Body of pancreas (tissue), 4 donors: ENCODE measurements at places on chromosomes 2 and 18.

DNA sequence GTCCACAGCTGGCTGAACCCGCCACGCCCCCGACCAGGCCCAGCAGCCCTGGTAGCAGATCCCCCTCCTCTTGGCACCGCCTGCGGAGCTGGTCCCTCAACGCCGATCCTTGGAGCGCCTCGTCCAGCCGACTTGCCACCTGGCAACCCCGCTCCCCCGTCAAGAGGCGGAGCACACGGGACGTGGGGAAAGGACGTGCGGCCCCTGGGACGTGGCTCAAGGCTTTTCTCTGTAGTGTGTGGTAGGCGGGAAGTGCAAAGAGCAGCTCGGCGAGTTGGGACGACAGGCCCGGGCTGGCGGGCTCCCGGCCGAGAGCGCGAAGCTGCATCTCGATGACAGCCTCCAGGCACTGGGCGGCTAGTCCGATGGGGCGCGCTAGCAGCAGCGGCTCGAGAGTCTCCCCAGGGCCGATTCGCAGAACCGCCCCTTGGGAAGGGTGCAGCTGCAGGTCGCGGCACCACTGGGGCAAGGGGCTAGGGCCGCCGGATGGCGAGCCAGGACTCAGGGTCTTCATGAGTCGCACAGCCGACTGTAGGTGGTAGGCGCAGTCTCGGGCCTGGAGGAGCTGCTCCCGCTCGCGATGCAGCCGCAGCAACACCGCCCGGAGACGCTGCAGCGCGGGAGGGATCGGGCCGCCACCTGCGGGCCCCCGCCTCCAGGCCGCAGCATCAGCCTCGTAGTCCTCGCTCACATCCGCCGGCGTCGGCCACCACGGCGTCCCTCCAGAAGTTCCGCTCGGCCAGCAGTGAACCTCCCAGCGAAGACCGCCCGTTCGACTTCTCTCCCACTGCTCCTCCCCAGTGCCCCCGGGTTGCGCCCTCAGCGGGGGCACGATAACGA is 617 bp downstream of the CCDC142 start:
- peak; percentile 56 for DNase-seq

DNA sequence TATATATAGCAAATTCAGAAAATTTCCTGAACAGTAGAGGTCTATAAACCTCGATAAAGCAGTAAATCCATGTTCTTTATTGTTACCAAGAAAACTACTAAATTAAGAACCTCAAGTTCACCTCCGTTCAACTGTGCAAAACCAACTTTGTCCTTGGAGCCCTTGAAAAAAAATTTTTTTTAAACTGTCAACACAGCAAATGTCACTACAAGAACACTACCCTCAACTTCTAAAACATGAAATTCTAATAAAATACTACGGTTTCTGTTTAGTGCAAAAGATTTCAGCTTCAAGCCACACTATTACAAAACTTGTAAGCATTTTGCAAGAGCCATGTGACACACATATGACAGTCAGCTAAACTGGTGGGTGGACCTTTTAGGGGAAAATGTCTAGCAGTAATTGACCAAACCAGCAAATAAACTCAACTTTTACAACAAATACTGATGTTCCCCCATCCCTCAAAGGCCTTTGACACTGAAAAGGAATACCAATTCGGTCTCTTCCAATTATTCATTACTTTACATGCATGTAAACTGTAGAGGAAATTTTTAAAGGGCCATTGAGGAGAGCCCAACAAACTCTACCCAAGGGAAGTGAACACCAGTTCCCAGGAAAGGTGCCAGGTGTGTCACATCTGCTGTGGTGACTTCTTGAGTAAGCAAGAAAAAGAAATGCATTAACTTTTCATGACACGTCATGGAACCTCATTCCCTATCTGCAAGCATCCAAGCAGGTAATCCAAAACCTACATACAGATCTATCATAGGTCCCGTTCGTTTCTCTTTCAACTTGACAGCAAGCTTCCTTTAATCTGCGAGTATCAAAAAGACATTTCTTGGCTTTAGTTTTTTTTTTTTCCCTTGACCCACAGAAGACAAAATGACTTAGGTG is 1.4 kb downstream of the RAB1A start:
- peak; percentile 86 for DNase-seq

DNA sequence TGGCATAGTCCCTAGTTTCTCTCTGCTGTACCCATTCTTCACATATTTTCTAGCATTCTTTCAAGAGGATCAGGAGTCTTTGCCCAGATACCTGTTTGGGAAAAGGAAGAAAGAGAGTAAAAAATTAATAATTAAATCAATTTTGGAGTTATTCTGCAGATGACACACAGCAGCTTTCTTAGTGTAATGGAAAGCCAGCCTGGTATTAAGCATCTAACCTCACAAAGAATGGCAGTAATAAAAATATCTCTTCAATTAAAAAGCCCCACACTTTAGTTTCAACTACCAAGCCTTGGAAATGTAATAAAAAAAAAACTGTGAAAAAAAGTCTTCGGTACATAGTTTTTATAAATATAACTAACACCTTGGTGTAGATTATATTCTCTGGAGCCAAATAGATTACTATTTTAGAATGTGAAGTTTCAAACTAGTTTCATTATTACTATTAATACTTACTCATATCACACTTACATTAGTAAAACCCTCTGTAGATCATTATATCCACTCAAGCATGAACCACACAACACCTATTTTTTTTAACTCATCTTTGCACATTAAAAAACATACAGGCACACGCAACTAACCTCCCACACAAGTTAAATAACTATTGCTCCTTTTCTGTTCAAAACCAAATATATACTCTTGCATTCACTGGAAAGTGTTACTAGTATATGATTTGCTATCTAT is 90.9 kb downstream of the GPD2 start:
- DNase-seq = no peak

DNA sequence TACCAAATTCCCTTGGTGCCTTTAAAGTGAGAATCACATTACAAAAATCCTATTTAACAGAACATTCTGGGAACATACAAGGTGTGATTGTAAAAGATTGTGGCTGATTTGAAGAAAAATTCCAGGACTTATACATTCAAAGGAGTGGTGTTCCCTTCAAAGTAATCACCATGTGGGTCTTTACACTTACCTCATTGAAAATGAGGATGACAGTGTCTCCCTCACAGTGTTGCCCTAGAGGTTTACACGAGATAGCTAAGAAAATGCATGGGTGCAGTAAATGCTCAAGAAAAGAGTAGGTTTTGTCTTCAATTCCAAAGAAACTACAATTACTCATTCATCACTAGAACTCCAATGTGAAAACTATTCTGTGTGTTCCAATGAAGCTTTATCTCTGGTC is 331.5 kb downstream of the SLC4A3 start:
- no peak for DNase-seq

DNA sequence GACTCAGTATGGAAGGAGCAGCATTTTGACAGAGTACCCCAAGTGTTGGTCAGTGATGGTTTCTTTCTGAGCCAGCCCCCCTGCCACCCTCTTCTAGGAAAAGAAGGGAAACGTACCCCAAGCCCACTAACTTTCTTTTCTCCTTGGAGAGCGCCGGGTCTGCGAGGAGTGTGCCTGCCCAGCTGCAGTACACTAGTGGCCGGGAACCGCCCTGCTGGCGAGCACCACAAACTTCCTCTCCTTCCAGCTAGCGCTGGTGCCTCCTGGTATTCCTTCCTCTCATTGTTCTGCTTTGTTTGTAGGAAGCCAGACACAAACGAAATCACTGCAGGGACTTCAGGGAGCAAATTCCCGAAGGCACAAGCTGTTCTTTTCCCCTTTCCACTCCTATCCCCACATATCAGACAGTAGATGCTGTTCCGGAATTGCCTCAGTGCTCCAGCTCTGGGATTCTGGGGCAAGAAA is 1.8 kb downstream of the CCDC85A start:
- peak; percentile 34 for DNase-seq

GRCh38 chr18:5625076-5625475 is 81.3 kb upstream of the EPB41L3 start:
- DNase-seq = no peak

- DNase-seq = no peak
These were observed 51.4 kb upstream of the MRPL33 start for GRCh38 chr2:27720004-27720551.

DNA sequence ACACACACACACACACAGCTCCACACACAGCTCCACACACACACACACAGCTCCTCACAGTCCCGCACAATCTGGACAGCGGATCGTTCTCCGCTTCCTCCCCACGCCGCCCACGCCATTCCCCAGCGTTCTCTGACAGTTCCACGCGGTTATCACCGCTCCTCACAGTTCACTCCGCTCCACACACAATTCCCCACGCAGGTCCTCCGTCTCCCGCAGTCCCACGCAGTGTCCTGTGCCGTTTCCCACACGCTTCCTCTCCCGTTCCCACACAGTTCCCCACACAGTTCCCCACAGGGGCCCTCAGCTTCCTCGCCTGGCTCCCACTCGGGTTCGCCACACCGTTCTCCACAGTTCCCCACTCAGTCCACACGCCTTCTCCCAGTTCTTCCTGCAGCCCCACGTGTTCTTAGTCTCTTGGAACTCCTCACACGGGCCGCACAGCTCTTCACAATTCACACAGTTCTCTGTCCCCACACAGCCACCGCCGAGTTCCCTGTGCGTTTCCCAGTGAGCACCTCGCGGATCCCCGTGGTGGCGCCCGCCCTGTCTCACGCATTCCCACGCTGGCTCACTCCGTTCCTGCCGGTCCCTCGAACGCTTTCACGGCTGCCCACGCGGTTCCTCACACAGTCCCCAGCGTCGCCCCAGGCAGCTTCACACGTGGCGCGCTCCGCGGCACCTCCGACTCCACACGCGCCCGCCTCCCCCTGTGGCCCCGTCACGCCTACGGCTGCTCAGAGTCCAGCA is 38.4 kb downstream of the KIF1A start:
- DNase-seq = no peak

DNA sequence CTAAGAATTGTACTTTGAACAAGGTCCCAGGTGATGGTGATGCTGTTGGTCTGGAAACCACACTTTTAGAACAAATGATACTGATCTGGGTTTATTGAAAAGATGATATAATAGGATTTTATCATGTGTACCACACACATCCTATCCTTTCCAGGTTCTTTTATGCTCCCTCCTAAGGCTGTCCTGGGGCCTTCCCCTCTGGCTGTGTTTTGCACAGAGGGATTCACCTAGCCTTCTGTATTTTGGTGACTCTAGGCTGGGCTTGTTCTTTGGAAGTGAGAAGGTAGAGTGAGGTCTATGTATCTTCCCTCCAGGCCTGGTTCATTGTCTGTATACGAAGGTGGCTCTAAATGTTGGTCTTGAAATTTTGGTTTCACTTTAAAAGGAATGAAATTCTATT is 12.7 kb downstream of the ANXA4 start:
- no peak for DNase-seq

DNA sequence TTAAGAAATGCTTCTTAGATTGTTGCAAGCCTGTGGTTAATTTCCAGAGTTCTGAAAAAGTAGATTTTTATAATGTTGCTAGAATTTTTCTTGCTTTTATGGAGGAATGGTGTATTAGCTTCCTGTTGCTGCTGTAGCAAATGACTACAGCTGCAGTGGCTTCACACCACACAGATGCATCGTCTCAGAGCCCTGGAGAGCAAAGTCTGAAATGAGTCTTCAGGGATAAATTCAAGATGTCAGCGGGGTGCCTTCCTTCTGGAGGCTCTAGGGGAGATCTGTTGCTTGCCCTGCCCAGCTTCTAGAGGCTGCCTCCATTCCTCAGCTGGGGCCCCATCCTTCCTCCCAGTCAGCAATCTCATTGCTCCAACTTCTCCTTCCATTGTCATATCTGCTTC is 187.8 kb downstream of the ZNF516 start:
- DNase-seq = no peak

DNA sequence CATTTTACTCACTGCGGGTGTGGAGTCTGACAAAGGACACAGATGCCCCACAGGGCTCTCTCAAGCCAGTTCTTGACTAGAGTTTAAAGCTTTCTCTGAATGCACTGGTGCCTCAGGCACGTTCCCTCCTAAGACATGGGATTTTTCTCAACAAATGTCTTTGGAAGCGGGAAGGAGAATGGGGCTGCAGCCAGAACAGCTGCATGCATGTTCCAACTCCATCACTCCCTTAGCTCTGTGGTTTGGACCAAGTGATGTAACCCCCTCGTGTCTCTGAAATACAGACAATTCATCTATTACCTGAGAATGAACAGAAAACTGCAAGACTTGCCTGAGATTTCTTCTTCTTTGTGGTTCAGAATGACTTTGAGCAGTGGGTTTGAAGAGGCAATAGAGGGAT is 141.7 kb upstream of the SERPINE2 start:
- DNase-seq = no peak

DNA sequence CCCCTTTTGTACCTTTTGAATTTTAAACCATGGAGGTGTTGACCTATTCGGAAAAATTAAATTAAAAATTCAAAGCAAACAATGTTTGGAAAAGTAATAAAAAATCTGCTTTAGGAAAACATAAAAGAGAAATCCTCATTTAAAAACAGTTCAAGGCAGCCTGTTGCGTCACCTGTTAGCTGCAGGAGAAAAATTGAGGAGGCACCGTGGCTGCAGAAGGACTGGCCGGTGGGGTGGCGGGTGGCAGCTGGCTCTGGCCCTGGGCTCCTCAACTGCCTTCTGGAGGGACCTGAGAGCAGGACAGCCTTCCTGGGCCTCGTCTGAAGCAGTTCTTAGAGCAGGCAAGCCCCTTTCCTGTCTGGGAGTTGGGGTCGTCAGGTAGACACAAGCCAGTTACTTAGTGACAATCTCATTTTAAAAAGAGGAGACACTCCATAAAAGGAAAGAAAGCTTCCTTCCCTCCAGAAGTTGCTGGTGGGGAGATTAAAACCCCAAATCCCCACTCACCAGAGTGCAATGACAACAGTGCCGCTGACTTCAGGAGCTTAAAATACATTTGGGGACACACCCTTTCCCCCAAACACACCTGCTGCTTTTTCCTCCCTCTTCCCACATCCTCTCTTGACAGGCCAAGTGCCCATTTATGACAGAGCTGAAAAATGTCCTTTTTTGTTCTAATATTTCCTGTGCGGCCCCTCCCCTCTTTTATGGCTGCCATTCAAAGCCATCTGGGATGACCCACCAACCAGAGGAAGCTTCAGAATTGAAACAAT is 9.7 kb downstream of the ZBTB7C start:
- DNase-seq = no peak

DNA sequence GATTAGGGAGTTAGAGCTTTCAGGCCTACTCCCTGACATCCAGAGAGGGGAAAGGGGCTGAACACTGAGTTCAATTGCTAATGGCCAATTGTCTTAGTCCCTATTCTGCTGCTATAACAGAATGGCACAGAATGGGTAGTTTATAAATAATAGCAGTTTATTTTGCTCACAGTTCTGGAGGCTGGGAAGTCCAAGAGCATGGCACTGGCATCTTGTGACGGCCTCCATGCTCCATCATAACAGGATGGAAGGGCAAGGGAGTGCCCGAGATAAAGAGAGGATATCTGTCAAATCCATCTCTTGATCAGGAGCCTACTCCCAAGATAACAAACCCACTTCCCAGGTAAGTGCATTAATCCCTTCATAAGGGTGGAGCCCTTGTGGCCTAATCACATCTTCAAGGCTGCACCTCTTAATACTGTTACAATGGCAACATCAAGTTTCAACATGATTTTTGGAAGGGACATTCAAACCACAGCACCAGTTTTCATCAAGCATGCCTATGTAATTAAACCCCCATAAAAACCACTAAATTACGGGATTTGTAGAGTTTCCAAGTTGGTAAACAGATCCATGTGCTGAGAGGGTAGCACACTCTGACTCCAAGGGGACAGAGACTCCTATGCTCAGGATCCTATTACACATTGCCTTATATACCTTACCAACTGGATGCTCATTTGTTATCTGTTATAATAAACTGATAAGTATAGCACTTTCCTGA is 44.6 kb downstream of the BAZ2B start:
- no peak for DNase-seq

- no peak for DNase-seq
These were observed 183.9 kb downstream of the RAD51AP2 start for GRCh38 chr2:17334300-17334699.

GRCh38 chr2:63059793-63060471 is 9.3 kb downstream of the OTX1 start:
- DNase-seq = no peak

GRCh38 chr2:67851956-67852824 is 210.6 kb downstream of the C1D start:
- no peak for DNase-seq
